Activated CD8-positive, alpha-beta memory T cell treated with anti-CD3 and anti-CD28 coated beads for 4 hours (primary cell): ENCODE measurements at places on chromosomes 4 and X.

DNA sequence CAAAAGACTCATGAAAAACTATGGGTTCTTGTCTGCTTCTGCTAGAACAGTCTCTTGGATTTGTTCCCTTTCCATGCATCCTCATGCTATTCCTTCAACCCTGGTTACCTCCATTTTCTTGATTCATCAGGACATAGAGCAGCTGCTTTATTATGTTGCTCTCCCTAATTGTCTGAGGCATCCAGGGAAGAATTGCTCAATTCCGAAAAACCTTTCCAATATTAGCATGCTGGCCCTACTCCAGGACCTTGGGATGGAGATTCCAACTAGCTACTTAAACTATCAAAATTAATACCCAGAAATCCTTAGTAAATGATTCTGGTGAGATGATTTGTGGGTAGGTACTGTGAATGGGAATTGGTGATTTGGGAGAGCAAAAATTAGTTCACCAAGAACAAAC, 56.6 kb upstream of the FAM47B start:
- no peak for DNase-seq

GRCh38 chr4:10082047-10082446, 34.6 kb downstream of the WDR1 start:
- DNase-seq = no peak

DNA sequence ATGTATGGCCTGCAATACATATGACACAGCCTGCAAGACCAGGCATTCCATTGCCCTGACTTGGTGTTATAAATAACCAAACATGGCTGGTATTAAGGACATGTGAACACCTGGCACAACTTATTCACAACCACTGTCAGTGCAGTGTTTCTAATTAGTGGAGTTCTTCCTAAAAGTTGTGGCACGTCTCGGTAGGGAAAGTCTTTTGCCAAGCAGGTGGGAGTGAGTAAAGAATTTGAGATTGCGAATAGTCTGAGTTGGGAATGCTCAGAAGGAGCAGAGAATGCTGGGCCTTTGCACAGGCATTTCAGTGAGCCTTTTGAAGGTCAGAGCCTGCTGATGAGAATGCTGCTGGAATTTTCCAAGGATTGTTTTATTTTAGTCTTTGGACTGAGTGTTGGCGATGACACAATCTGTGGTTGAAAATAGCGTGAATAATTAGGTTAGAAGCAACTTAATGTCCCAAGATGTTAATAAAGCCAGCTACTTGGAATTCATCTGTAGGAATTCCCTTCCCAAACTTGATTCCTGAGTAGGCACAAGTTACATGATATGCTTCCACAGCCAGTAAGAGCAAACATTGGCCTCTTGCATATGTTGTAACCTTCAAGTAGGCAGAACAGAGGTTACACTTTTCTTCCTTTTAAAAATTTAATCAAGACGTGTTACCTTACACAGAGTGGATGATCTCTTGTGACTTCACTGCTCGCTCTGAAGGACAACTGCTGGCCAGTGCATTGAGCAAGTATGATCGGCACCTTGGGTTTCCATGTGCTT, 83.6 kb upstream of the PGRMC2 start:
- no peak for DNase-seq

DNA sequence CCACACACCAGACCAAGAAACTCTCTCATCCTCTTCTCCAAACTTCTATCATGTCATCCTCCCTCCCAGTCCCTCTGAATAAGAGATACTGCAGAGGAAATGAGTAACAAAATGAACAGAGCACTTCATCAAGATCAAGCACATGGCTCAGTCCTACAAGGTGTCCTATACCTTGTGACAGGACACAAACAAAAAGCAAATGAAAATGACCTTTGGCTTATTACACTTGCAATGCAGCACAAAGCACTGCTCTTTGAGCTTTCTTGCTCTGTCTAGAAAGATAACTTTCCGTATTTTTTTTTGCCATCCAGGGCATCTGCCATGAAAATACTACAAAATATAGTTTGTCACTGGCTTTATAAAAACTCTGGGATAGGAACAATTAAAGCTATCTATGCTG, 402.7 kb downstream of the HNRNPD start:
- no peak for DNase-seq

DNA sequence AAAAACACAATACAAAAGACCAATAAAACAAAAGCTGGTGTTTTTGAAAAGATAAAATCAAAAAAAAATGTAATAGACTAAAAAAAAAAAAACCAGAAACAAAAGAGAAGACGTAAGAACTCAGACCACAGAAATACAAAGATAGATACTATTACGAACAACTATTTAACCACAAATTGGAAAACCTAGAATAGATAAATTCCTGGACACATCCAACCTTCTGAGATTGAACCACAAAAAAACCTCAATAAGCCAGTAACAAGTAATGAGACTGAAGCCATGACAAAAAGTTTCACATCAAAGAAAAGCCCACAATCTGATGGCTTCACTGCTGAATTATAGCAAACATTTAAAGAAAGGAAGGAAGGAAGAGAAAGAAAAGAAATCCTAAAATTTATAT, 16.2 kb downstream of the RCHY1 start:
- no peak for DNase-seq

DNA sequence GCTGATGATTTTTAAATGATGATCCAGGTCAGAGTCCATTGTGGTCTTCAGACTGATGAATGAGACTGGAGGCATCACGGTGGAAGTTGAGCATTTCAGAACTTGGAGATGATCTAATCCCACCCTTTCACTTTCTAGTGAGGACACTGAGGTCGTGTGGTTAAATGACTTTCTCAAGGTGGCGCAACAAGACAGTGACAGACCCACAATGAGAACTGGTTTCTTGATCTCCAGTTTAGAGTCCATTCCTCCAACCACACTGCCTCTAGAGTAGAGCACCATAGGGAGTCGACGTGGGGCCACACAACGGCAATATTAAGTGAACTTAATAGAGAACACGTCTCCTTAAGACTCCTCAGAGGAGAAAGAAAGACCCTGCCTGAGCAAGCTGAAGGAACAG, 381.0 kb downstream of the UNC5C start:
- DNase-seq = no peak

- DNase-seq = no peak
Observed at GRCh38 chr4:7135389-7135746, 57.0 kb upstream of the SORCS2 start.

- DNase-seq = no peak
Observed at GRCh38 chr4:154779362-154779947, 1.6 kb upstream of the RBM46 start.

DNA sequence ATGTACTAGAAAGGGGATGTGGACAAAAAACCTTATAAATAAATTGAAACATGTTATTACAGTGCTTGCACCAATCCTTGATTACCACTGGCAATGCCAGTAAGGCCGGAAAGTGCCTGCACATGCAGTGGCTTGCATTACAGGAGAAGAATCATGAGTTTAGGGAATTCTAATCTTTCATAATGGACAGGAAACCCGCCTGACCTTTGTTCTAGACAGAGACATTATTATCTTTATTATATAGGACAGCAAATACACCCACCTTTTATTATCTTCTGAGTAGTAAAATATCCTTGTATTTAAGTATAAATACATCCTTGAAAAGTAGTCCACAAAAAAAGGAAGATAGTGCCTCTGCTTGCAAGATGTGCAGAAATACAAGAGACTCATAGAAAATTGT, 379.9 kb upstream of the LCORL start:
- DNase-seq = no peak

GRCh38 chr4:177737387-177737940, 295.2 kb upstream of the AGA start:
- no peak for DNase-seq

GRCh38 chrX:133970076-133970475, 15.3 kb downstream of the GPC3 start:
- DNase-seq = no peak

DNA sequence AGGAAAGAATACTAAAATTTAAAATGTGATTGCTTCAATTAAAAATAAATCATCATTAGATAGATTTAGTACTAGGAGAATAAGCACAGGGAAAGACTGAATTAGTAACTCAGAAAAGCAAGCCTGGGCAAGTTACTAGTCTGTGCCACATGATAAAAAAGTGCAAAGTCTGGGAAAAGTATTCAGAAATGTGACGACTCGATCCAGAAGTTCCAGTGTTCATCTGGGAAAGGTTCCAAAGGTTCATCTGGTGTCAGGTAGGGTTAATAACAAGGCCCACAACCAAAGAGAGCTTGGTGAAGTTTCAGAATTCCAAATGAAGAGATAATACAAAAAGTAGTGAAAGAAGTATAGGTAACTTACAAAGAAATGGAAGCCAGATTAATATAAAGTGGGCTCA, 78.3 kb upstream of the ARSJ start:
- no peak for DNase-seq

- no peak for DNase-seq
Observed at GRCh38 chr4:71553605-71554004, 214.8 kb downstream of the SLC4A4 start.

GRCh38 chr4:105624530-105624929, 72.1 kb downstream of the ARHGEF38 start:
- no peak for DNase-seq

DNA sequence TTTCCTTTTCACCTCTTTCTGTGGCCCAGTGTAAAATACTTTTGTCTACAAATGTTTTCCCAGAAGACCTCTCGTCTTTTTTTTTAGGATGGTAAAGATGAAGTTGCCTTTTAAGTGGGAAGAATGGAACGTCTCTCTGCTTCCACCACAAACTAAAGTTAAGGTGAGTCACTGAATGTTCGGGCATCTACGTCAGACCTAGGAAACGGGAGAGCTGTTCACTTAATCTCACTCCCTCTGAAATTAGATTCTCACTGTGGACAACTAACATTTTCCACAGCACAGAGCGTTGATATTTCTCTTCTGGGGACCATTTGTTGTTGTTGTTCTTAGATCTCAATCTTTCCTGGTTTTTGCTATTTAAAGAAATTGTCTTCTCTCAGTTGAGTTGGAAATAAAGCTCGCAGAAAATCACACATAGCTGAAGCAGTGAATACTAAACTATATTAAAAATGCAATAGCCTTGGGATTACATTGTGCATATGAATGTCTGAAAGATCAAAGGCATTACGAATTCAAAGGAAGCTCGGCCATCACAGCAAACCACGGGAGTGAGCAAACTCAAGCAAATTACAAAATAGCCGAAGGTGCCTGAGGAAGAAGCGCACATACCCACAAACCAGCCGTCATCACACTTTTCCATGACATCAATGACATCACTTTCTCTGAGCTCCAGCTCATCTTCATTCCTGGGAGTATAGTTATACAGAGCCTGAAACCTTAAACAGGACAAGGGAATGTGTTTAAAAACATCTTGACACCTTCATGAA, 53.9 kb upstream of the PDLIM3 start:
- DNase-seq = no peak

GRCh38 chr4:84905646-84906045, 60.8 kb downstream of the WDFY3 start:
- DNase-seq = no peak

GRCh38 chr4:154491341-154492271, at the start of gene DCHS2:
Gene DCHS2 (minus strand): TSS chr4:154491799. CDS start chr4:154491355, 444 bp downstream.
- DNase-seq = no peak

GRCh38 chr4:5124876-5125275, 73.6 kb downstream of the STK32B start:
- no peak for DNase-seq

DNA sequence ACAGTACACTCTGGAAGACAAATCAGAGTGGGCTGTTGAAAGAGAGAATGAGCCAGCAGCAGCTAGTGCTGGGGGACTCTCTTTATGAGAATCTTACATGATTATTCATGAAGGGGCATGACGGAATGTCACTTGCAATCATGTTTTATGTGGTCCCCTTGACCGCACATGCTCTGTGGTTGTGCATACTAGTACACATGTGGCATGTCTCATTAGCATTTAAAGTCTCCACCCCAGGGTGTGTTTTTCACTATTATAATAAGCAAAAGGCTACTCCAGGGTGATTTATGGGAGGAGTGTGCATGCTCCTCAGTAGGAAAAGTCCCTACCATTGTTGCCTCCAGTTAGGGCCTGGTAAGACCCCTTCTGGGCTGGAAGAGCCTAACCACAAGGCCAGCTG, 30.7 kb upstream of the MAGEA11 start:
- no peak for DNase-seq

- DNase-seq = no peak
Observed at GRCh38 chrX:32687379-32687778, 524.0 kb downstream of the DMD start.

GRCh38 chrX:80810365-80810978, 795 bp upstream of the BRWD3 start:
- no peak for DNase-seq

GRCh38 chrX:86013792-86014191, 33.6 kb downstream of the CHM start:
- no peak for DNase-seq

DNA sequence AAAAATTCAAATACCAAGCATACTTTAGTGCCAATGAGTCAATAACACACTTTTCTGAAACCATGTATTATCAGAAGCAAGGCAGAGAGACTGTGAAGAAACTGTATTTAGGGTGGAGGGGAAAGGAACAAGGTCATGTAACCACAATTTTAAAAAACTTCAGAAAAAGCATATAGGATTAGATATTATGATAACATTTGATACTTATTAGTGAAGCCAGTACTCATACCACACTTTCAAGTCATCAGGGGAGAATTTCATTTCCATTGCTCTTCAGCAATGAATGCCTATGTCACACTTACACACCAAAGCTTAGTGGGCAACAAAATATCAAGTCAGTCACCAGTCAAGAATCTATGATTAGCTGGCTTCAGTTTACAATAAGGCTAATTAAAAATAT, 602.2 kb downstream of the IL15 start:
- no peak for DNase-seq

DNA sequence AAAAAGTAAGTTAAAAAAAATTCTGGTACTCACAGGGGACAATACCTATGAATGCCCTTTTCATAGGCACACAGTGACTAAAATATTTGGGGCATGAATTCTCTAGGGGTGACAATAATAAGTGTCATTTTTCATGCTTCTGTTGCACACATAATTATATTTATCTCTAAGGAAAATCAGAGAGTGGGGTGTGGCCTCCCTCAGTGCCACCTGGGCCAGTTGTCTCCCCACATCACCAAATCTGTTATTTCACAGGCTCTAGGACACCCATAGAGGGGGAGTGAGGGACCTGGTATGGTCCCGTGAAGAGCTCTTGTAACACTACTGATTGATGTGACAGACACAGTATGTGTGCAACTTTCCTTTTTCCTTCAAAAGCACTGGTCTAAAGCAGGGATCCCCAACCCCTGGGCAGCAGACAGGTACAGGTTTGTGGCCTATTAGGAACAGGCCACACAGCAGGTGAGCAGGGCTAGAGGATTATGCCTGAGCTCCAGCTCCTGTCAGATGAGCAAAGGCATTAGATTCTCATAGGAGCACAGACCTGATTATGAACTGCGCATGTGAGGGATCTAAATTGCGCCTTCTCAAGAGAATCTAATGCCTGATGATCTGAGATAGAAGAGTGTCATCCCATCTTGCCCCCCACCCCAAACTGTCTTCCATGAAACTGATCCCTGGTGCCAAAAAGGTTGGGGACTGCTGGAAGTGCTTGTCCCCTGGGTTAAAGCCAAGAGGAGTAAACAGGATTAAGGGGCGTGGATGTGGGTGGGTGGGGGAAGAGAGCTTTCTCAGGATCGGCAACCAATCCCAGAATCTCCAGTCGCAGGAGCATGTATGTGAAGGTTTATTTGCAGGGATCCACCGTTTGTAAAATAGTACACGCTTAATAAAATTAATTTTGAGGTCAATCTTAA, 856 bp downstream of the SLC9B1 start:
- DNase-seq = no peak

GRCh38 chrX:80237072-80237471, 183.2 kb upstream of the TENT5D start:
- DNase-seq = no peak
